ENCODE measurements at places on chromosomes 4 and X.
A peak's percentile ranks its signal among the peaks of the same experiment; 100 is the strongest.

- no peak for DNase-seq
These were observed 339.5 kb downstream of the DHX15 start for GRCh38 chr4:24244663-24245490.

- no peak for DNase-seq
These were observed 2.0 kb downstream of the MID1IP1 start for GRCh38 chrX:38803243-38803587.

DNA sequence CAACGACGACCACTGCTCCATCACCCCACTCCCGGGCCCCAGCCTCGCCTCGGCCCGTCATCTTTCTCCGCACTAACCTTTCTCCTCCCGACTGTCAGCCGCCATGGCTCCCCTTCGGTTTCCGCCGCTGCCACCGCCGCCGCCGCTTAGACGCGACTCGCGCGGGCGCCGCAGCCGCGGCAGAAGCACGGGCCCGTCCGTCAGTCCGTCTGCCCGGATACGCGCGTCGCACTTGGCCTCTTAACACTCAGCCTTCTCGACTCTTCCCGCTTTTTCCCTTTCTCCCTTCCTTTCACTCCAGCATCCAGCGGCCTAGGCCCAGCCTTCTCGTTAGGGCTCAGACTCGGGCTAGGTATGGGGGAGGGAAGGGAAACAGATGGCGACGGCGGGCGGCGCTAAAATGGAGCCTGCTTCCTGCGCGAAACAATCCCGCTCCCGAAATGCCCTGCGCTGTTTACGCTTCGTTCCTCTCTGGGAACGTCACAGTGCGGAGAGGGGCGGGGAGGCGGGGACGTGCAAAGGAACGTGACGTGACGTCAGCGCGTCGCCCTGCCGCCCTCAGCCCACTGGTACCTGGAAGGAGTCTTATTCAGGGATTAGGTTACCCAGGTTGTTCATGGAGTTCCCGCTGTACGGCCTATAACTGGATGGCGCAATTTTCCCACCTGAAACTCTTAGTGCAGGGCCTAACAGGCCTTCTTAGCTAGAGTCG, at the start of gene YTHDC1:
TSS of gene YTHDC1 (minus strand) at position 442 of the 712 bp plus-strand sequence. CDS start at position 105, 337 bp downstream.
- DNase-seq, result peak; percentile 97

- DNase-seq, result no peak
These were observed 12.2 kb downstream of the RGS12 start for GRCh38 chr4:3304831-3305609.

DNA sequence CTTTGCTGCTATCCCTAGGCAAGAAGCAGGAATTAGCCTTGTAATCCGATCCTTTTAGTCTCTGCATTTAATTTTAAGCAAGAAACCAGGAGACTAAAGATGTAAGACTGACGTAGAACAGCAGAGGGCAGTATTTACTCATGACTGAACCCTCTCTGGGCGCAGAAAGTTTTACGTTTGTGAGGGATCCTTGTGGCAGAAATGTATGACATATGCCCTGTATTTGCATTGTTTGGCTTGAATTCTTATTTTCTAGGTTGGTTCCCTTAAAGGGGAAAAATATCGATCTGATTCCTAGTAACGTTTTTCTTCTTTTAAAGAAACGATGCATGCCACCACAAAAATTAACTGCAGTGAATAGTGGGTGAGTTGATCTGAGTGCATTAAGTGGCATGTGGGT, 1.3 kb upstream of the FAT4 start:
- peak; percentile 87 for DNase-seq

GRCh38 chr4:183141997-183142396, 42.9 kb downstream of the WWC2 start:
- DNase-seq, result no peak

- no peak for DNase-seq
These were observed 54.9 kb downstream of the WDR19 start for GRCh38 chr4:39237179-39237578.

DNA sequence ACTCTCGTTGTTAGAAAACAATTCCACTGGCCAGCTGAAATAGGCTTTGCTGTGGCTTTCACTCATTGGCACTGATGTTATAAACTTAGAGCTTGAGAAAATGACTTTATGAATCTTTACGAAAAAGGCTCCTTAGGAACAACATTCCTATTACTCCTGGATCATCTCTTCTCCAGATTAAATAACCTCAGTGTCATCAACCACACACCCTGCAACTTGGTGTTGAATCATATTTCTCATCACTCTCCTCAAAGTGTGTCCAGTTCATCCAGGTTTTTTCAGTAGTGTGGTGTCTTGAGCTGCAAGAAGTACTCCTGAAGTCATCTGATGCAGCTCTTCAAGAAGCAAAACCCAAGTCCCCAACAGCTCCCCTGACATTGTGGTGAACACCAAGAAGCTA, 28.1 kb upstream of the ANOS1 start:
- no peak for DNase-seq

DNA sequence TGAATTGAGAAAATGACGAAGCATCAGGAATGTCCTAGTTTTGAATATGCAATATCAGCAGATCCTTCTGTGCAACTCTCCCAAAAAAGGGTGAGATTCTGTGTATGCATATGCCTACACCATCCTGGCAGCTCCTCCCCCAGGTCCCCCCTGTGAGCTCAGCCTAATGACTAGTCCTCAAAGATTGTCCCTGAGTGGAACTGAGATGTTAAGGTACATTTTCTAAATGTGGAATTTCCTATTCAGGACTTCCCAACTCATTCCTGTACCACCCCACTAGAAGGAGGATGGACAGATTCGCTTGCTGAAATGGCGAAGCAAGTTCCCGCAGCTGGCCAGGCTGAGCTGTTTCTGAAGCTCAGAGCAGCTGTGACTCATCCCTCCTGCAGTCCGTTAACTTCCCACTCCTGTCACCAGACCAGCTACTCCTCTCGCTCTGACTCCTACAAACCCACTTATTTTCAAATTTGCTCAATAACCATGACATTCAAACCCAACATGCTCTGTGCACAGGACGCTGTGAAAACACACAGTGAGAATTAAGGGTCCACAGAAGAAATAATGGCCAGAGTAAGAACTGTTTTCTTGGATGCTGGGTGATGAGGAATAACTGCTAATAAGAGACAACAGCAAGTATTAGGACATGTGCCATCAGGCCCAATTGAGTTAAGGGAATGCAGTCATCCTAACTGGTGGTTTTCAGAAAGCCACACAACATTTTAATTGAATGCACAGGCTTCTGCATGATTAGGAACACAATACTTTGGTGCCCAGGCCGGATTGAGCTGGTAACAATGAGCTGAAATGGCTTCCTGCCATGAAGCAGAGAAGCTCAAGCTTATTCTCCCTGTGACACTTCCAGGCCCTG, 40.0 kb upstream of the IRF2 start:
- DNase-seq, result peak; percentile 22

- no peak for DNase-seq
These were observed 61.9 kb upstream of the FAM47B start for GRCh38 chrX:34880656-34881055.

Data from lung microvascular endothelial cell (primary cell).